NCI-H82 (cell line): ENCODE measurements at places on chromosomes 2 and 18.

DNA sequence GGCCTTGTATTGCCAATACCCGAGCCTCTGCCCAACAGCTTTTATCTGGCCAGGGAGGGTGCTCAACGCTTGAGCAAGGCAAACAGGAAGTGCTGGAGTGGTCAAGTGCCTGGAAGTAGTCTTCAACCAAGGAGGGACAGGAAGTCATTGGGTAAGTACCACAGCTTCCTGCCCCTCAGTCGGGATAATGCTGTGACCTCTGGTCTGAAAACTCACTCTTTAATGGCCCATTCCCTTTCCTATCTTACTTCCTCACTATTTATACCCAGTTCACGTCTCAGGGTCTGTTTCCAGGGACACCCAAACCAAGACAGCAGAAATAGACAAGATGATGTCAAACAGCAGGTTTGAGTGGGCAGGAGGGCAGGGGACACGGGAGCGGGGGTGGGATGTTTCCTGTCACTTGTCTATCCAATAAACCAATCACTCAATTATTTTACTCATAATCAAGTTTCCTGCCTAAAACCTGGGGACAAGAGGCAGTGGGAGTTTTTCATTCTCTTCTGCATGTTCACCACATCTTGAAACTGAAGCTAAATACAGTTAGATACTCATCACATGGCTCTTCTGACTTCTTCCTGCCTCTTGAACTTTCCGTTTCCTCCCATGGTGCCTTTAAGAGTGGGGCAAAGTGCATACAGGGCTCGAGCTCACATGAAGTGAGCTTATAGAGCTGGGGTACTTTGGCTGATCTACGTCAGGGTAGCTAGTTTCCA, 68.9 kb upstream of the CAB39 start:
- DNase-seq = no peak

DNA sequence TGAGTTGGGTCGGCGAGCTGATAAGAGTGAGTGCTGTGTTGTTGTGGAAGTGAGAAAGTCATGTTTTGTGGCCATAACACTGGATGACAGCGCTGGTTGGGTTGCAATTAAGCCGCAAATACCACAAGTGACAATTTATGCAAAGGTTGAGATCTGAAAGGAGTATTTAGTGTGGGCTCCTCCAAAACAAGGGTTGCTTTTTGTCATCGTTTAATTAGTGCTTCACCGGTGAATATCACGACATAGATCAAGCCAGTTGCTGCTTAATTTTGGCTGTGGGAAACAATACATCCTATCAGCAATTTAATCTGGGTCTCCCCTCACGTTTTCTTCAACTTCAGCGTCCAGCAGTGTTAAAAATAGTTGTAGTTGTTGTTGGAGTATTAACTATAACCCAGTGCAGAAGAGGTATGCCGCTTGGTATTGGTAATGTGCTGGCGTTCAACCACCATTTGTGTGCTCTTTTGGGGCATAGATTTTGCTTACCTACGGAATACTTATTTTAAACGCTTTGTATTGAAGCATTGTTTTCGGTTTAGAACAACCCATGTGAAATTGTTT, 662 bp downstream of the ACVR2A start:
- peak; percentile 32 for DNase-seq

GRCh38 chr2:15762449-15762848, 170.8 kb downstream of the DDX1 start:
- no peak for DNase-seq

DNA sequence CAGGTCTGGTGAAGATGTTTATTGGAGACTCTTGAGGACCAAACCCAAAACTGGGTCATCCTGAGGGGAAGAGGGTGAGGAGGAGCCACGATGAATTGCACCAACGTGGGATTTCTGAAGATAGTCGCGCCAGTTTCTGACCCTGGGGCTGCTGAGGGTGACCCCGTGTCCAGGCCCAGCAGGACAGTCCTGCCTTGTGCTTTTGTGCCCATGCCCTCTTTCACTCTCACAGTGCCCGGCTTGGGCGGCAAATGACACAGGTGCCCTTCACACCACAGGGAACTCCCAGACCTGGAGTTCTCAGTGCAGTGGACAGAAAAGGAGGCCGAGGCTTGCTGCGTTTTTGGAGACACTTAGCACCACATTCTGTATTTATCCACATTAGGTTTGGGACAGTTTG, 15.5 kb upstream of the KIF1A start:
- DNase-seq = no peak

DNA sequence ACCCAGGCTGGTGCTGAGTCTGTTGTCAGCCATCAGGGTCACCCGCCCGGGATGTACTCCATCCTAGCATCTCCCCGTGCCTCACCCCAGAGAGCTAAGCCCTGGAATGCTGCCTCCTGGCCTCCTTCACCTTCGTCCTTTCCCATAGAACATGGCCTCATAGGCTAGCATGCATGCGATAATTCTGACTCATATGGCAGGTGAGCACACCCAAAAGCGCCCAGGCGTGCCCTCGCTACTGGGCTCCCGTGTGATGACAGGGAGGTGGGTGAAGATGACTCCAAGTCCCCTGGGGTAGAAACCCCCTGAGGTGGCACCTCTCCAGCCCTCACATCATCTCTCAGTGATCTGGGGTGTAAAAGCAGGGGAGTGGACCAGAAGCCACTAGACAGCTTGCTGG, 7.3 kb downstream of the SPR start:
- DNase-seq = no peak

- DNase-seq = no peak
Measured at GRCh38 chr2:74255660-74256213, 57.3 kb downstream of the MTHFD2 start.

DNA sequence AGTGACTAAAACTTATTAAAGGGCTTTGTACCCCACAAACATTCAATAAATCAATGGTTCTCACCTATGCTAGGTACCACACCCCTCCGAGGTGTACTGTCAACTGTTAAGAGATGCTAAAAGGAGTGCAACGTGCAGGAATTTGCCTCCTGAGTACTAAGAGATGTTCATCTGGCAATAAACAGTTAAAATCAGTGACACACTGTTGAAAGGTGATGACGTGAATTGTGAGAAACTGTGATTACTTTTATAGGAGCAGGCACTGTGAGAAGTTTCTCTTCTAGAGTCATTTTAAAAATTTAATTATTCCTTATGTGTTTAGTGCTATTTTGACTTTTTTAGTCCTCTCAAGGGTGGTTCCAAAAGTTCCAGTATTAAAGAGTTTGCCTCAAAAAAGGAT, 61.0 kb downstream of the PDE1A start:
- no peak for DNase-seq

- DNase-seq = no peak
Measured at GRCh38 chr18:43525169-43525568, 247.9 kb upstream of the SYT4 start.

- DNase-seq = no peak
Measured at GRCh38 chr2:3914241-3914640, 210.9 kb downstream of the DCDC2C start.

DNA sequence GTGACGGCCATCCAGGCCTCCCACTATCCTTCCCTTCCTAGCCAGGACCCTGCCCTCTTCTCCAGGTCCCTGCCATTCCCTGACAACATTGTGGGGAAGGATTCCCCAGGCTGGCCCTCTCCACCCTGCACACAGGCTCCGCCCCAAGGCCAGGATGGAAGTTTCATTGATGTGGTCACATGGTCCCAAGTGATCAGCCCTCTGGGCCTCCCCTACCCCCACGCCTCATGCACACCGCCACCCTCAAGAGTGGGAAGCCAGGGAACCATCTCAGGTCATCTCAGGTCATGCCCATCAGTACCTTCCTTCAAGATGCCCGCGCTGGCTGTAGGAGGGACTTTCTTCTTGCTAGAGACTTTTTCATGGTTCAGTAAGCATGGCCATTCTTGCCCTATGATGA, 514.8 kb upstream of the RAB6C start:
- no peak for DNase-seq

- no peak for DNase-seq
Measured at GRCh38 chr2:137251045-137251444, 485.7 kb downstream of the THSD7B start.

DNA sequence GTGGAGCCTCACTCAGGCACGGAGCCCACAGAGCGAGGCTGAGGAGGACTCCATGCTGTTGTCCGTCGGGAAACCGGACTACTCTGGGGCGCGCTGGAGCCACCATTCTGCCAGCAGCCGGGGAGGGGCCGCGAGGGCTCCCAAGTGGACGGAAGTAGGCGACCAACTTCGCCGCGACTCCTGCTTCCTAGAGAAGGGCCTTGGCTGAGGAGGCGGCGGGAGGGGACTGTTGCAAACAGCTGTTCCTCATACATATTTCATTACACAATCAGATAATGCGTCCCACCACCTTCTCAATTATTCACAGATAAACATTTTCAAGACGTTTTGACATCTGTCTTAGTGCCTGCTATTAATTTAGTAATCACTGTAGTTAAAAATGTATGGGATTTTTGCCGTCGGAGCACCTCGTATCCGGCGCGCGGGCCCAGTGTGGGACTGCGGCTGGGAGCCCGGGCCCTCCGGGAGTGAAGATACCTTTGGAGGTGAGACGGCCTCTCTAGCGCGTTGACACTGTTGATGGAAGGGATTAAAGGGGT, 11.7 kb upstream of the SIX3 start:
- DNase-seq = no peak

GRCh38 chr2:178277741-178278197, 83.5 kb downstream of the OSBPL6 start:
- DNase-seq = no peak

DNA sequence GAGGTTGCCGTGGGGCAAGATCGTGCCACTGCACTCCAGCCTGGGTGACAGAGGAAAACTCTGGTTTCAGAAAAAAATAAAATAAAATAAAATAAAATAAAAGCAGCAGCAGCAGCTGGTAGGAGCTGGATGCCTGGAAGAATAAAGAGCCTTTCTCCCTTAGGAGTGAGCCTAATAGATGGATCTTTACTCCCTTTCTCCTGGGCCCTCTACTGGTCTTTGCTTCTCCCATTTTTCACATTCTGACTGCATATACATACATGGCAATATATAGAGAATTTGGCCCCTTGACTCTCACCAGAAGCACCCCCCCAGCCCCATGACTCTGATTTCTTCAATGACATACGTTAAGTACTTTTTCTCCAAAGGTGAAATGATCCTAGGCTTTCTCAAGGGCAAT, 9.8 kb upstream of the MALT1 start:
- DNase-seq = peak; percentile 19

- no peak for DNase-seq
Measured at GRCh38 chr18:79396431-79397246, 909 bp downstream of the NFATC1 start.

DNA sequence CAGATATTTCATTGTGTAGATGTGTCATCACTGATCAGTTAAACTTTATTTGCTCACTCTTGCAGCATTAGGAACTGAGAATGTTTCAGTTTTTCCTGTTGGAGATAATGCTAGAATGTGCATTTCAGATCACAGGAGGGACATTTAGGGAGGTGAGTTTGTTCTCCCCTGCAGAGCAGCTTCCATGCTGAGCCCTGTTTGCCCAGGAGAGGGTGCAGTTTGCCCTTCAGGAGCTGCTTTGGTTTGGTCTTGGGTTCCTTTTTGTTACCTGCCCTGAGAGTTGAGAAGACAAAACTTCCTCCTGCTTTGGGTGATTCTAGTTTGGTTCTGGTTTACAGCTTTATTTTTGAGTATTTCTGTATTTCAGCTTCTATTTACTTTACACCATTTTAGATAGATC, 49.9 kb downstream of the DGKD start:
- peak; percentile 45 for DNase-seq

- DNase-seq = peak; percentile 83
Measured at GRCh38 chr2:128736689-128737545, 418.2 kb upstream of the HS6ST1 start.

DNA sequence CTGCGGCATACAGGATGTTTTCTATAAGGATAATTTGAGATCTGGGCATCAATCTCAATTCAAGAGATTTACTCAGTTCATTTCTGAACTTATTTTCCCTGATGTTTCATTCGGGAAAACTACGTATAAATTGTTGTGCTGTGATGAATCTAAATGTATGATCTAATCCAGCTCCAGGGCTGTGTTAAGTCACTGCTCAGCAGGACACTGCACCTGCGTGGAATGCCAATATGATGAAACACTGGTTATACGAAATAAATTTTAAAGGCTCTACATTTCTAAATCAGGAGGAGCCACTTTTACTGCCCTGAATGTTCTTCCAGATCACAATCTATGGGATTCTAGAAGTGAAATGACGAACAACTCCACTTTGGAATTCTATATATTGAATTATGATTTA, 259.0 kb downstream of the HNMT start:
- no peak for DNase-seq

DNA sequence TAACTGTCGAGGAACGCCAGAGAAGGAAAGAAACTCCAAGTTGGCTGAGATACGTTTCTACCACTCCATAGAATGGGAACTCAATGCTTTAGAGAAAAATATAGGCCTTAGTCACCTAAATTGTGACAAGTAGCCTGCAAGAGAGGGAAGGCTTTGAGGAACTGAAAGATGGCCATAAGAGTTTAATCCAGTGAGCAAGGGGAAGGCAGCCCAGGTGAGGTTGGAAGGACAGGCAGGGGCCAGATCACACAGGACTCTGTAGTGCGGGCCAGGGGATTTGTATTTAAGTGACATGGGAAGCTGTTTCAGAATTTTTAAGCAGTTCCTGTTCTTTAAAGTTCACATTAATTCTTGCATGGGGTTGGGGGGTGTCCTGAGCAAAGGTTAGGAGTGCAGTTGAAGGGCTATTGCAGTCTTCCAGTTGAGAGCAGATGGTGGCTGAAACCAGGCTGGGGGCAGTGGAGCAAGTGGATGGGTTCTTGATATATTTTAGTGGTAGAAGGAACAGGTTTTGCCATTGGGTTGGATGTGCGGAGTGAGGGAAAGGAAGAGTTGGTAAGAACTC, 138.9 kb upstream of the PELI1 start:
- no peak for DNase-seq

DNA sequence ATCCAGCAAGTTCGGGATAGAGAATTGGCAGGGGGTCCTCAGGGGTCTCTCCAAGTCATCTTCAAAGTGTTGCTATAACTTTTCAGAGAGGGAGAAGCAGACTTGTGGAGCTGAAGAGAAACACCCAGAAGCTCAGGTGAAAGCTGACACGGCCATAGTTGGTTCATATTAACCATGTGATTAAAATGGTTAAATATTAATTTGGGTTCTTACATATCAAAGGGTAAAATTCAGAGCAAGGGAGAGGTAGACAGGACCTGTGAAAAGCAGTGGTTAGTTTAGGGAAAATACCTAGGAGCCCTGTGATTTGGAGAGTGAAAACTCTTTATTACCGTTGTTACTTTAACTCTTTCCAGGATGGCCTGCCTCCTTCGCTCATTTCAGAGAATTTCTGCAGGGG, at the start of gene UGT1A6:
UGT1A6 (plus strand) TSS at position 243 of the 400 bp plus-strand sequence; CDS start at position 358, 115 bp downstream.
- no peak for DNase-seq

DNA sequence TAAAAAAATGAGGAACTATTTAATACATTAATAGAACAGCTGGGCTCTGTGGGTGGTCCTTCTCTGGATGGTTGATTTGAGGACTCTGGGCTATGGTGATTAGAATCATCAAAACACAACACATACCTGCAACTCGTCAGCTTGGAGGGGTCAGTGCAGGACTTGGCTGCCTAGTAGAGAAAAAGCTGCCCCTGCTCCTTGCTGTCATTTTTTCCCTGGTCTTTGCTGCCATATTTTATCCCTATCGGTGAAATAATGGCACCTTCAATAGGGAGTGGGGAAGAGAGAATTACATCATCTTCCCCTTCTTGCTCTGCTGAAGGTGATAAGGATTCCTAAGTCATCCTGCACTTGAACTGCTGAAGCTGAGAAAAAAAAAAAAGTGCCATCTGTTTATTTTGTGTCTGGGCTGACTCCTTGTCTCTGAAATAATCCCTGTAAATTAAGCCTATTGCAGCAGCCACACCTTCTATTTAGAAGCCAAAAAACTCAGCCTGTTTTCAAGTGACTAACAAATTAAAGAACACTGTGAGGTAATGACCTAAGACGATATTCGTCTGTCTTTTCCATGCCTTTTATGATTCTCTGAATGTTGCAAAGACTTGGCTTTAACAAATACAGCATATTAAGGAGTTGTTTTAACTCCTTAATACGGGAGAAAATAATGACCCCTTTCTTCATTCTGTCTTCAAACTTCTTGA, 89.3 kb downstream of the ACVR1 start:
- DNase-seq = peak; percentile 93
